ENCODE measurements at places on chromosomes 5 and 9.

- DNase-seq, result no peak
Observed at GRCh38 chr5:149135536-149136201, 5.6 kb upstream of the ABLIM3 start.

- DNase-seq, result no peak
Observed at GRCh38 chr9:573691-574410, 267.6 kb upstream of the DMRT1 start.

DNA sequence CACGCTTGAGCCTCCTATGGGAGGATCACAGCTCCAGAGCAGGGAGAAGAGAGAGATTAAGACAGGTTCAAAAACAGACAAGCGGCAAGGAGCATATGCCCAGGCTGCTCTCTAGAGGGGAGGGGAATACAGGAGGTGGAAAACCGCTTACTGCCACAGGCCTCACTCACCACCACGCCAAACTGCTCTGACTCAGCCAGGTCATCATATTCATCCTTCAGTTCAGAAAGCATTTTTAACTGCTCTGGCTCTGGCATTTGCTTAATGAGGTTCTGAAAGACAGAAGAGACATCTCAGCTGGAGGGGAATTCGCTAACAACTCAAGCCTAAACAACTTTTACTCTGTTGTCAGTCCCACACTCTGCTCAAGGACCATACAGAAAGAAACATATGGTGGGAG, 40.1 kb downstream of the PCDHGC5 start:
- DNase-seq, result no peak

DNA sequence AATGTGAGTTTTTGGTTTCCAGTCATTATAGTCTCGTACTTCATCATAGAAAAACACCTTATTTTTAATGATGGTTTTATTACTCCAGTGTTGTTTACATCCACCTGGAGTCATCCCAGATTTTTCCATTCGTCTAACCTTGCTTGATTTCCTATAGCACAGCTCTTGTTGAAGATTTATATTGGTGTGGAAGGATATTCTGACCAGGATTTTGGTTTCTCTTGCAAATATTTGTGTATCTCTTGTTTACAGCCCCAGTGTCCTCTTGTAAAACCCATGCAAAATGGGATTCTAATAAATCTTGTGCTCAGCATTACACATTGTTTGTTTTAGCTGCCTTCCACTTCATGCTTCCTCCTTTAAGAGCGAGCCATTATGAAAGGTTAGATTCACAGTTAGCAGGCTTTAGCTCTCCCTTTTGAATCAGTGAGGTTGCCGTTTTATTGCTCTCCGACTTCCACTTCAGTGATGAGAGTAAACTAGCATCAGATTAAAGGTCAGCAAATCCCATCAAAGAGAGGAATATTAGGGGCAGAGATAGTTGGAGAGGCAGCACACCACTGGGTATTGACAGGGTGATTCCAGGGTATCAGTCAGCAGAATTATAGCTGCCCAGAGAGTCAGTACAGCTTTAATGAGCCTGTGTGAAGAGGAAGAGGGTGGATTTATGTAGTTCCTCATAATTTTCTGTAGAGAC, 157.1 kb downstream of the PBX3 start:
- no peak for DNase-seq

DNA sequence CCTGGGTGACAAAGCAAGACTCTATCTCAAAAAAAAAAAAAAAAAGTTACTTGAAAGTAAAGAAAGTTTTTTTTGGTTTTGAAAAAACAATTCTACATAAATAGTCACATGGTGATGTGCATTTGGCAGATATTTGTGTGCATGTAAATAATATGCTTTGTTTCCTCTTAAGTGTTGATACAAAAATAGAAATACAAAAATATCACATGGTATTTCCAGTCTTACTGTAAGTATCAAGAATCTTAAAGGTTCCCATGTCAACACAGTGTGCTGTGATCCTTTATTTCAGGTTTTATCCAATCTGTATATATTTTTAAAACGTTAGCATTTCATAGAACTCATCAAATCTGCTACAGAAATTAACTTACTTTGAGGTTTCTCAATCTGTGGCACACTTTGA, 521.9 kb downstream of the TLE4 start:
- DNase-seq, result no peak

DNA sequence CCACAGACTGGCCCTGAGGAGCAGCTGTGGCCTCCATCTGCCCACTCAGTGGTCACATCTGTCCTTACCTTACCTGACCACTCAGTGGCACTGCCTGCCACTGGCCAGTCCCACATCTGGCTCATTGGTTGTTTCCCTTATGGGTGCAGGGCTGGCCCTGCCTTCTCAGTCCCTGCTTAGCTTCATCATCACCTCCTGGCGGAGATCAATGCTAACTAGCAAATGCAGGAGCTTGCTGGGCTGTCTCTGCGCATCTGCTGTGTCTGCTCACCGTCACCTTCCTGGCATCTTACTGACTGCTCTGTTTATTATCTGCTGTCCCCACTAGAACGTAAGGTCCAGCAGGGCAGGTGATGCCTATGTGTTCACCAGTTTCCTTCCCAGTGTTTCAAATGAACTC, 356.9 kb downstream of the SEMA5A start:
- DNase-seq, result no peak

DNA sequence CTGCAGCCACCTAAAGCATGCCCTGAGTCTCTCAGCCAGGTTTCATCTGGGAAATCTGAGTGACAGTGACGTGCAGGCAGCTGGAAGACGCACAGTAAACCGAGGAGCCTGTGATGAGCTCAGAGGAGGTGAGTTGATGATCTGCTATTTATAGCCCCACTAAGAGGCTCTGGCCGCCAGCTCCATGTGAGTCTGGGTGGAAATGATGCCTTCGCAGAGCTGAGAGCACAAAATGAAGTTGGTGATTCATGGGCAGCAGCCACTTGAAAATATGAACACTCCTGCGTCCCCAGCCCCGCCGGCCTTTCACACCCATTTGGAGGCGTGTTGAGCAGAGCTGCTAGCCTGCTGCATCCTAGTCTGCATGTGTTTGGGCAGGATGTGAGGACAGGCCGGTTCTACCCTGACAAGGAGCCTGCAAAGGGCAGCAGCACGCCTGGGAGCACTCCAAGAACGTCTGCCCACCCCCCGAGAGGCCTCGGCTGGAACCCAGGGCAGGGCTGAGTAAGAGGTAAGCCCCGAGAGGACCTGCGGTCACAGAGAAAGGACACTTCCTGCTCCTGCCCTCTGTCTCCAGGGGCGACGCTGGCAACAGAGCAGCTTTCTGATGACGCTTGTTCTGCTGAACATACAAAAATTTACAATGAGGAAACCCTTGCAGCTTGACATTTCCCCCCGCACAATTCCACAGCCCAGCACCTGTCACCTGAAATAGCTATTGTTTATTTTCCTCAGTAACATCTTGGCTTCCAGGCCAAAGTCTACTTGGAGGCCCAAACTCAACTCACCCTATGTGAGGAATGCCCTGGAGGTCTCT, 25.1 kb upstream of the CDKN2AIPNL start:
- peak; percentile 21 for DNase-seq

DNA sequence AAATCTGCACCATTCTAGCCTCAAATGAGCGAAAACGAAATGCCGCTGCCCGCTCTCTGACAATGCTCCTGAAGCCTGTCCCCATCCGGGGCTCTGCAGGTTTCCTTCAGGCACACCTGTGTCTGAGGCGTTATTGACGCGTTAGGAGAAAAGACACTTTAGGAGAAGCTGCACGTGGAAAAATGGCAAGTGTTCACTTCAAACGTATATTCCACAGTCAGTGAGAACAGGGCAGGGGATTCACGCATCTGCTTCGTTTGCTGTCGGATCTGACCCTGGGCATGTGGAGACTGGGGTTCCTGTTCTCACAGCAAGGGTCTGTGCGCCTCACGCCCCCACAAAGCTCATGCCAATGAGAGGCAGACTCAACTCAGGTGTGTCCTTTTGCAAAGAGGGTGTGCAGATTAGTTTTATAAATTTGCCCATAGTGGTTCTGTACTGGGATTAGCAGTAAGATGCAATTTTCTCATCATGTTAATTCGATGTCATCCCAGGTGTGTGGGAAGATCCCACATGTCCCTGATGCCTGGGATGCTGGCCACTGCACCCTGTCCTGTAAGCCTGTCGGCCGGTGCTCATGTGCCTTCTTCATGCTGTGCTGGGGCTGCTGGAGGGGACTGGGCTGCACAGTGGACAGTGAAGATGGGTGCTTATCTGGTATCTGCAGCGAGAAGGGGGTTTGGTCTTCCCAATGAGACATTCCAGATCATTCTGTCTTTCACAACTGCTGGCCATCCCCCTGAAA, 11.2 kb upstream of the TBC1D9B start:
- no peak for DNase-seq

GRCh38 chr5:154237946-154238345, 47.4 kb downstream of the GALNT10 start:
- DNase-seq, result no peak

DNA sequence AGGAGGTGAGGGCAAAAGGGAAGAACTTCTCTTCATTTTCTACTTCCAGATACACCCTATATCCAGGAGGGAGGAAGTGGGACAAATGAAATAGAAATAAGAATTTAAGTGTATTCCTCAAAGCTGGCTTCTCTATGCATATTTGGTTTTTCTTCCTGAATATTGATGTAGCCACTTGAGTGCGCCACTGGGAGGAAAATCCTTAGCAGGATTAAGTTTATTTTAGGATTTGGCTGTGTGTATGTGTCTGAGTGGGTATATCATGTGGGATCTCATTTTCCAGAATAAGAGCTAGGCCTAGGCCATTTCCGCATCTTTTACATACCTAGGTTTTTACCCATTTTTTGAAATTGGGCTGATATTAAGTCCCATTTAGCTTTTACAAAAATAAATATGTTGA, 42.5 kb downstream of the MAP1B start:
- no peak for DNase-seq

DNA sequence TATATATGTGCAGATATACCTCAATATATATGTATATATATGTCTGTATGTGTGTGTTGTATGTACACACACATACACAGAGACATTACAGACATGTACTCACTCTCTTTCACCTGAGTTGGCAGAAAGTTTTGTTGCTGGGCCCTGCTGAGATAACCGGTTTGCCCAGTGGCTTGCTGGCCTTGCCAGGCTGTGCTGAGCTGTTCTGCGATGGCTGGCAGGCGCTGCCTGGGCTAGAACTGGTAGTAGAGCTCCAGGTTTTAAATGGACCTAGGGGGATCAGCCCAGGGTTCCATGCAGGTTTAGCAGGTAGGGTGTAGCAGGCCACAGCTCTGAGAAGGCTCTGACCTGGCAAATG, 394.3 kb downstream of the GADD45G start:
- no peak for DNase-seq

DNA sequence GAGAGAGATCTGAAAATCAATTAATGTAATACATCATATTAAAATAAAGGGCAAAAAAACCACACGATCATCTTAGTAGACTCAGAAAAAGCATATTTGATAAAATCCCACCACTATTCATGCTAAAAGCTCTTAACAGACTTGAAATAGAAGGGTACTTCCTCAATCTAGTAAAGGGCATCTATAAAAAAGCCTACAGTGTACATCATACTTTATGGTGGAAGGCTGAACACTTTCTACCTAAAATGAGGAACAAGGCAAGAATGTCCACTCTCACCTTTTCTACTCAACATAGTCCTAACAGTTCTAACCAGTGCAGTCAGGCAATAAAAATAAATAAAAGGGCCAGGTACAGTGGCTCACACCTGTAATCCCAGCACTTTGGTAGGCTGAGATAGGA, 38.9 kb downstream of the POLK start:
- DNase-seq, result no peak

DNA sequence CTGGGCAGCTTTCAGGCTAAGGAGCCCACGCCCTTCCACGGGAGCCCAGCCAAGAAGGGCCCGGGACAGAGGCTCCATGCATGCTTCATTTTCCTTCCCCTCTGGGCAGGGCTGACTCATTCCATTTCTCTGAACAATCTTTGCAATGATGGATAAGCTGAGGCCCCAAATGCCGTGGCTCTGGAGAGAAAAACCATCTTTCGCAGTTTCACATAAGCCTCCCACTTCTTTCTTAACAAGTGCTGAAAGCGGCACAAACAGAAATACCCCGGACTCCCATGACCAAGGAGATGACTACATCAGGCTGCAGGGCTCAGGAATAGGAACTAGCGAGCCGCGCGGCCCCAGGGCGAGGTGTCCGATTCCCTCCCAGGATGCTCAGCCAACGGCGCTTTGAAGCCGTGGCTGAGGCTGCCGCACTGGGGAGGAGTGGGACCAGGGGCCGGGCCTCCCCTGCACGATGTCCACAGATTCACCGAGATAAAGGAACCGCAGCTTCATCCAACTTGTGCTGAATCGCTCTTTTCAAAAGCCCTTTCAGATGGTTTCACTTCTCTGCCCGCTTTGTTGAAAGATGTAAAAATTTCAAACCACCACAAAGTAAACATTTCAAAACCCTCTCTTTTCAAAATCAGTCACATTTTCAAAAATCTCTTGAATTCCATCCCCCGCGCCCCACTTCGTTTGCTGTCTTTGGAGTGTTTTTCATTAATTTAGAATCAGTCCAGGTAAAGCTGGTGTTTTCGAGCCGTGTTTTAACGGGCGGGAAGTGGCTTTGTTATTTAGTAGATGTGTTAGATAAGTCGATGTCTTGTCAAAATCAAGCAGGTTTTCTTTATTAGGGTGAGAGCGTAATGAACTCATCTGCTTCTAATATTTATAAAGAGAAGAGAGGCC, 96.5 kb upstream of the LMX1B start:
- DNase-seq, result no peak

DNA sequence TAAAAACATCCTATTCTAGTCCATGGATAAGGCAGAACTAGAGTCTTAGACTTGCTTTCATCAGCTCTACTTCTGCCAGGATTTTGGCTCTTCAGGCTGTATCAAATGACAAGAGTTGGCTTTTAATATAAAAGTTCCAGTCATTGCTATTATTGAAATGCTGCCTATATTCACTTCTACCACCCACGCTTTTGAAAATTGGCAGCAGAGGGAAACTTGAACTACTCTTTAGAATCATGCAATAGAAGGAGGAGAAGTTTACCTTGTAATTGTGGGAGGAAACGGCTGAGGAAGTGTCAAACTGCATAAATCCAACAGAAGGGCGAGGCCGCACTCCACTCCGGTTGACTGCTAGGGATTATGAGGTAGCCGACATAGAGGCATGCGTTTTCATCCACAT, 122.6 kb upstream of the BASP1 start:
- no peak for DNase-seq

DNA sequence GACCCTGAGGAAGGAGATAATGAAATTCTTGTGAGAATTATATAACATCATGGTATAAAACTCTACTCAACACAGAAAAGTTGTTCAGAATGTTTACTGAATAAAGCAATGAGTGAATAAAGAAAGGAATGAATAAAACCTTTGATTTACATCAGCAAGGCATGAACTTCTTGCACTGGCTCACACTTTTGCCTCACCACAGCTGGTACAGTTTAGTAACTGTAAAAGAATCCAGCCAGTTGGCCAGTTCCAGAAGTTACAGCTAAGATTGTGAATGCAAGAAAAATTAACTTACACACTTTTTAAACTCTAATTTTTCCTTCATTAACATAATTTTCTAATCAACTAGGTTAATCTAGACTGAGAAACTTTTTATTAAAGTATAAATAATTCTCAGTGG, 490.9 kb downstream of the NFIB start:
- no peak for DNase-seq

GRCh38 chr5:100861148-100861547, 41.9 kb downstream of the ST8SIA4 start:
- no peak for DNase-seq

GRCh38 chr5:80623999-80624398, 30.5 kb upstream of the MSH3 start:
- DNase-seq, result no peak
